ENCODE measurements at places on chromosomes 2 and 18.

- DNase-seq: no peak
Observed at GRCh38 chr2:232872826-232873225, 2.8 kb downstream of the SNORC start.

- DNase-seq: no peak
Observed at GRCh38 chr2:140943867-140944266, 1186.9 kb downstream of the LRP1B start.

DNA sequence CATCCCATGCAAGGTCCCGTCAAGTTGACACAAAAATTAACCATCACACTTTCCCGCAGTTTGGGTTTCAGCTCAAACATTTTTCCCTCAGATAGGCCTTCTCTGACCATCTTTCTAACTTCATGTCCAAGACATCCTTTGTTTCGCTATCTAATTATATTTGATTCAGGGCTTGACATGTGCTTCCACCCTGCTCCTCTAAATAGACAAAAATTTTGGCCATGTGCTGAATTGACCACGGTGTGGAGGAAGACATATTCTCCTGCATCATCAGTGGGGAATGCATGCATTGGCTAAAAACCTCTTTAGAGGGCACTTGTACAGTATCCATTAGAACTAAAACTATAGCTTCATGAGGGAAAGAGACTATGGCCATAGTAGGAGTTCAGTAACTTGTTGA lies 81.2 kb downstream of the PLCL1 start:
- DNase-seq: no peak

- DNase-seq: no peak
Observed at GRCh38 chr2:59149271-59149670, 908.1 kb upstream of the FANCL start.

- no peak for DNase-seq
Observed at GRCh38 chr2:30404319-30405259, 42.5 kb upstream of the LCLAT1 start.

- no peak for DNase-seq
Observed at GRCh38 chr2:98708396-98709186, 22.3 kb downstream of the MGAT4A start.

- DNase-seq: no peak
Observed at GRCh38 chr2:190188289-190188688, 125.8 kb upstream of the MSTN start.

DNA sequence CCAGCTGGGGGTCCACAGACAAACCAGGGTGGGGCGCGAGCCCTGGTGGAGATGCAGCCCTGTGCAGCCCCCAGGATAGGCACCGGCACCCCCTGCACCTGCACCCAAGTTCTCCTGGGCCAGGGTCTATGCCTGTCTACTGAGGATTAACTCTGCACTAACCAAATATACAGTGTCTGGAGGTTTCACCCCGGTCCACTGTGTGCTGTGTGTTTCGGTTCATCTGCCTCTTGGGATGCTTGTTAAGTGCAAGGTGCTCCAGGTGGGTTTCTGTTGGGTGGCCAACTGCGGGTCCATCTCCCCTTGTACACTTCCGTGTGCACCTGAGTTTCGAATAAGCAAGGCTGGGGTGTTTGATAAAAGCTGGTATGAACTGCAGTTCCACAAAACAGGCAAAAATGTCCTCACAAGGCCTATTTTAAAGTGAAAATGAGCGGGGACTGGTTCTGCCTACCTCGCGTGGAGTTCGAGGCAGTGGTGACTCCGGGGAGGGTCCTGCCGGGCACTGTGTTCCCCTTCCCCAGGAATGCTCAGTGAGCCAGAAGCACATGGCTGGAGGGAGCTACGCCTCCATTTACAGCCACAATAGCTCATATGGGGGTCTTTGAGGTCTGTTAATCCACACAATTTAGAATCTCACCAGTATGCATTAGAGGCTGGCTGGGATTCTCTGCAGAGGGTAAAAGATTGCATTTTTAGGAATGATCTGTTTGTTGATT lies 70.7 kb downstream of the EDAR start:
- no peak for DNase-seq

GRCh38 chr2:38122344-38122743 lies 46.4 kb upstream of the CYP1B1 start:
- no peak for DNase-seq

GRCh38 chr2:224612578-224612977 lies 27.4 kb upstream of the CUL3 start:
- no peak for DNase-seq

DNA sequence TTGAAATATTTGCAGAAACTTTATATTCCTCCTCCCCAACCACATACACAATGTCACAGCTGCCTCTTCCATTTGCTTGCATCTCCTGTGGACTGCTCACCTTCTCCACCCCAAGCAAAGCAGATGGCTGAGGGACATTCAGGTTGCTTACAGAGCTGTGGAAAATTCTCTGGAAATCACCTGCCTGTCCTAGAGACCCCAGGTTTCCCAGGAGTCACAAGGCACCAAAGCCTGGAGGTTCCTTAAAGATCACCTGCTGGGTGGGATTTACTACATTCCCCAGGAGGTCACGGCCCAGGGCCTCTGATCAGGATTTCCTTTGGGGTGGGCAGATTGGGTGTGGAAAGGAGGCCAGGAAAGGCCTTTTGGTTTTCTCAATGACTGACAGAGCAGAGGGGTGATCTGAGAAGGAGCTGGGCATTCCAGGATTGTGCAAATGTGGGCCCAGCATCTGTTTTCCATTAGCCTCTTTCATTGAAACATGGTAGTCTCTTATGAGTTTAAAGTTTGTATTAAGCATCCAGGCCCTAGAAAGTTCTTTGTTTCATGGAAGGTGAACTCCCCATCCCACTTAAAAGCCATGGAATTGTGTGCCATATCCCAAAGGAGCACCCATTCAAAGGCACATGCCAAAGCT lies 410.7 kb upstream of the TNP1 start:
- DNase-seq: no peak

- DNase-seq: no peak
Observed at GRCh38 chr2:170743530-170744239, 26.5 kb upstream of the ERICH2 start.

DNA sequence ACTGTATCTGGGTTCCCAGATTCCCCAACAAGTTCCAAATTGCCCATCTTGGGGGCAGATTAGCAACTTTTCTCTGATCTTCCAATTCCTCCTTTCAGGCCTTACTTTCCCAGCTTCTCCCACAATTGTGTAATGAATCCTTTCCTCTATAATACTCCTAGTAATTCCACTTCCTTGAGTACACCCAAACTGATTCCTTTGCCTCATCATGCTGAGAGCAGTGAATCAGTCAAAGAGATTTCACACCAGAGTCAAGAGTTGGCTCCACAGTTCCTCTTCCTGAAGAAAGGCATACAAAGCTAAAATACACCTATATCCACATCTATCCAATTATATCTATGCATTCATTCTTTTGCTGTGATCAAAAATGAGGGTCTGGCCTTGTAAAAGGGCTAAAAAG lies 28.6 kb upstream of the DAPL1 start:
- DNase-seq: no peak

- no peak for DNase-seq
Observed at GRCh38 chr18:2654169-2654927, 1.2 kb upstream of the SMCHD1 start.

GRCh38 chr2:122194546-122194945 lies 439.1 kb downstream of the TSN start:
- no peak for DNase-seq

DNA sequence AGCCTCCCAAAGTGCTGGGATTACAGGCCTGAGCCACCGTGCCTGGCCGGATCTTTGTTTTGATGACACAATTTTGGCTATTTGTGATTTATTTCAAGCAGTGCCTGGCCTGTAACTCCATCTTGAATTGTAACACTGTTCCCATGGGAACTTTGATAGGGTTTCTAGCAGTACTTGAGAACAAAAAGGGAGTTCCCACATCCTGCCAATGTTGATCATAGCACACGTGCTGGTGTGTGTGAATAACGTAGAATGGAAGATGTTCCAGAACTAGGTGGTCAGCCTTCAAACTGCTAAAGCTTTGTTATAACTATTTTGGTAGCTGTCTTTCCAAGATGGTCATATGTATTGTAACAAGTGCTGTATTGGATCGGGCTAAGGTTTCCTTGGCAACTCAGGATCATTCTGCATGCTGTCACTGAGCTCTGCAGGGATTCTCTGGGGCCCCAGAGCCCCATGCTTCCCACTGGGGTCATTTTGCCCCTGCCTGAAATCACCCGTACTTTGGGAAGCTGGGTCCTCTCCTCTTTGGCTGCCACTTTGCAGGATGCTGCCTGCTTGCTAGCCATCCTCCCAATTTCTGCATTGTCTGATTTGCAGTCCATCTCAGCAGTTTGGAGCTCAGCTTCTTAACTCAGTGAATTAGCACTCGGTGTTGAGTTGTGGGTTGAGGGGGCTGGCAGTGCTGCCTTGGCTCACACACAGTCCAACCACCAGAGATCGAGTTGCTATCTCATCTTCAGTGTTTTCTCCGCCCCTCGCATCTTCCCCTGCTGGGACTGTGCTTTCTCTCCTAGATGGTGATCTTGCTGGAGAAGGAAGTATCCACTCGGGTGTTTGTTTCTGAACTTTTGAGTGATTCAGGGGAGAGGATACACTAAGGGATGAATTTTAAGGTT lies 26.8 kb downstream of the SH3RF3 start:
- no peak for DNase-seq

DNA sequence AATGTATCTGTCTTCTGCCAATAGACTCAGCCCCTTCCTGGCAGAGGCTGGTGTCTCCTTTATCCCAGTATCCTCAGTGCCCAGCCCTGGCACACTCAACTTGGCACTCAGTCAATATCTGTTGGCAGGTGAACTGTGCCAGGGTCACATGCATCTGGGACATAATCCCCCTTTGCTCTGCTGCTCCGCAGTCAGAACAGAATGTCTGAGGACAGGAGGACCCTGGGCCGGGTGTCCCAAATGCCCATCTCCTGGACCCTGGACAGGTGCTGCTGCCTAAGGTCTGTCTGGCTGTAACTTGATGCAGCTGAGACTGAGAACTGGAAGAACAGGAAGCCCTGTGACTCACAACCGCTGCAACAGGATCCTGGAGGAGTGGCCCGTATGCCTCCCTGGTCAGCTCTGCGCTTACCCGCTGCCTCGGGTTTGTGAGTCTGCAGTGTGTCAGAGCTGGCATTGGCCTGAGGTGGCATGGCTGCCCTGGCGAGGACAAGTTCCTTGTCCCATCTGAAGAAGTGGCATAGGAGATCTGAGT lies 11.4 kb downstream of the HK2 start:
- peak; percentile 15 for DNase-seq

- no peak for DNase-seq
Observed at GRCh38 chr2:125085904-125086303, 1060.8 kb downstream of the CNTNAP5 start.

GRCh38 chr18:7116001-7116730 lies 1.4 kb downstream of the LAMA1 start:
- no peak for DNase-seq

Data from activated T-cell treated with anti-CD3 and anti-CD28 coated beads for 1 hour (primary cell).